ENCODE measurements at places on chromosomes 1 and 21.

GRCh38 chr1:59433440-59433813 is 136.5 kb downstream of the FGGY start:
- DNase-seq, result no peak

- DNase-seq, result no peak
Observed at GRCh38 chr1:84687714-84688462, 2.4 kb downstream of the SSX2IP start.

DNA sequence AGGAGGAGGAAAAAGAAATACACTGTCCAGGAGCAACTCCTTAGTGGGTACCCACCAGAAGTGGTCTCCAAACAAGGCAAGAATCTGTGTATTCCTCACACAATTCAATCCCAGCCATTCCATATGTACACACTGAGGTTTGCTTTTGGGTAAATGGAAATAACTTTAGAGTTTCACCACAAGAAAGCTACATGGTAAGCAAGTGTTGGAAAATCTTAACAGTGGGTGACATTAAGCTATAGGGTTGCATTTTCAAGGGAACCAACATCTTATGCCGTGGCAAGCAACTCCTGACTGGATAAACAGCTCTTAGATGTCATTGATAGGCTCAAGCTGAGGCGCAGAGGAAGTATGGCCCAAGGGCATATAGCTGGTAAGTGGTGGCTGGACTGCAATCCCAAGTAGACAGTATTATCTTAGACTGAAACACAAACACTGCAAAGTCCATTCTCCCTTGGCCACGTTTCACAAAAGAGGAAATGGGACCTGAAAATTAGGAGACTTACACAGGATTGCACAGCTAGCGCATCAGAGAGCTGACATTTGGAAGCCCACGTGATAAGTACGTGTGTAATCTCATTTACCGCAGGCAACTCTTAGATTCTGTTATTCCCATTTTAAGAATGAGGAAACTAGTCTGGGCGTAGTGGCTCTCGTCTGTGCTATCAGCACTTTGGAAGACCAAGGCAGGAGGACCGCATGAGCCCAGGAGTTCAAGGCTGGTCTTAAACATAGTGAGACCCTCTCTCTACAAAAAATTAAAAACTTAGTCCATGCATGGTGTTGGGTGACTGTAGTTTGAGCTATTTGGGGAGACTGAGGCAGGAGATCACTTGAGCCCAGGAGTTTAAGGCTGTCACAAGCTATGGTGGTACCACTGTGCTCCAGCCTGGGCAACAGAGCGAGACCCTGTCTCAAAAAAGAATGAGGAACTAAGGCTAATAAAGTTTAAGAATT is 4.0 kb upstream of the BRWD1 start:
- DNase-seq, result no peak

- DNase-seq, result no peak
Observed at GRCh38 chr1:152777510-152778137, 2.7 kb downstream of the LCE1F start.

- no peak for DNase-seq
Observed at GRCh38 chr1:179731643-179732042, 11.4 kb upstream of the FAM163A start.

GRCh38 chr1:178385662-178386061 is 111.1 kb downstream of the CLEC20A start:
- DNase-seq, result no peak

DNA sequence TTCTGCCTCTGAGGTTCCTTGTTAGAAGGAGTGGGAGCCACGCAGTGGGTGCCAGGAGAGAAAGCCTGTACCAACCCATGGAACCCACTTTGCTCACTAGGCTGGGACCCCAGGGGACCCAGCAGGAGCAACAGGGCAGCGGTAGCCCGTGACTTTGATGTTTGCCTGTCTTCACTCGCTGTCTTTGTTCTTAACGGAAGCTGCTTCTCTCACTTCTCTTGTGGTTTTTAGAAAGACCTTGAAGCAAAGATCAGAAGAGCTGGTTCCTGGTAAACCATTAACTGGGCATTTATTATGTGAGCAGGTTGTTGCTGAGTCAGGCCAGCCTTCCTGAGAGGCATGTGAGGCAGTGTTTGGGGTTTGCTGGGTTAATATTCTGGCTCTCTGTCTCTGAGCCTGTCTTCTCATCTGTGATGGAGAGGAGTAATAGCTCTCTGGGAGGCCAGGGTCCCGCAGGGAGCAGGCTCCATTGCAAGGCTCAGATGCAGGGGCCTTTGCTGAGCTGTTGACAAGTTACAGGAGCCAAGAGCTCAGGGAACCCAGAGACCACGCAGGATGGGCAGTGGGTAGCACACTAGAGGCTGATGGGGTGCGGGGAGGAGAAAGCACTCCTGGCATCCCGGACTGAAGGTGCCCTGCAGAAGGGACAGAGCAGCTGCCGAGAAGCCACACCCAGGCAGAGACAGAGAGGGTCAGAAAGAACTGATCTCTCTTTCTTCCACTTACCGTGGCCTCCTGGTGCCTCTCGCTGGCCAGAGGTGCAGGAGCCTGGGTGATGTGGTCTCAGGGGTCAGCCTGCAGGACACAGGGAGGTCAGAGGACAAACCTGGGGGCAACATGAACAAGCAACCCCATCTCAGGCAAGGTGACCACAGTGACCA is 367.5 kb upstream of the C1orf174 start:
- no peak for DNase-seq

DNA sequence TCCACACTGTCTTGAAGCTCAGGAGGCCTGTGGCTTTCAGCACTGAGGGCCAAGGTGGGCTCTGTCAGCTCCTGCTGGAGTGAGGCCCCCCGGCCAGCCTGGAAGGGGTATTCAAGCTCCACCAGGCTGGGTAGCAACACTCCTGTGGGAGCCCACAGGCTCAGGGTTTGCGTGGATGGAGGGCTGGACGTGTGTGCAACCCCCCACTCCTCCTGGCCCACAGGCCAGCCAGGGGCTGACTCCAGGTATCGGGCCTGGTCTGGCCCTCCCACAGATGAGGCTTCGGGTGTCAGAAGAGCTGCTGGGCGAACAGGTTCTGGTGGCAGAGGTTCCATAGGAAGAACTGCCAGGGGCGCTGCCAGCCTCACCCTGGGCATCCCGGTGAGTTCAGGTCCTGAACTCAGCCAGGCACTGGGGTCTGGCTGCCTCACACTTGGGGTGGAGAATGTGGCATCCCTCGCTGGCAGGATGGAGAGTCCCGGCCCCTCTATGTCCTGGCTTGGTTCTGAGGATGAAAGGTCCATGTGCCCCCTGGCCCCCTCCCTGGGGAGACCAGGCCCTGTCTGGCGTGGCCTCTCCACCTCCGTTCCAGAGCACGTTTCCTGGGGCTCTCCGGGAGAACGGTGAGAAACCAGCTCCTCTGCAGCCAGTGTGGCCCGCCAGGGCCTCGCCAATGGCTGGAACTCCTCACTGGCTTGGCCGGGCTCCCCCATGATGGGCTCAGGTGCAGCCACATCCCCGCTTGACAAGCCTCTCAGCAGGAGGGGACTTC is 64.6 kb upstream of the TARDBP start:
- no peak for DNase-seq

DNA sequence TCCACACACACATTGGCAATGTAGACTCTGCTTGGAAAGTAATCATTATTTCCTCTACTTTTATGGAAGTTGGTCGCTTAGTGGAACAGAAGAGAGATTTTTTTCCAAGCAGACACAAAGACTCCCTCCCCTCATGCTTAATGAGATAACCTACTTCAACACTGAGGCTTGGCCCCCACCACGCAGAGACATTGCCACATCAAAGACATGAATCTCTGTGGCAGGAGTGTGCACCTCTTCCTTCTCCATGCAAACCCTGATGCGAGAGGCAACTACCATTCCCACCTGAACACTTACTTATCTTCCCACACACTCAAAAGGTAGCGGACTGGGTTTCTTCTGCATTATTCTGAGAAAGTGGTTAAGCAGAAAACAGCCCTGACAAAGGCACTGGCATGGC is 37.3 kb upstream of the LPAR3 start:
- DNase-seq, result no peak

GRCh38 chr1:182754087-182754486 is 35.5 kb upstream of the NPL start:
- DNase-seq, result no peak

GRCh38 chr1:245092638-245092976 is 62.2 kb upstream of the KIF26B start:
- DNase-seq, result no peak

- DNase-seq, result no peak
Observed at GRCh38 chr1:98251497-98251896, 330.7 kb upstream of the DPYD start.

GRCh38 chr1:39391691-39392679 is 99.5 kb upstream of the BMP8A start:
- no peak for DNase-seq

DNA sequence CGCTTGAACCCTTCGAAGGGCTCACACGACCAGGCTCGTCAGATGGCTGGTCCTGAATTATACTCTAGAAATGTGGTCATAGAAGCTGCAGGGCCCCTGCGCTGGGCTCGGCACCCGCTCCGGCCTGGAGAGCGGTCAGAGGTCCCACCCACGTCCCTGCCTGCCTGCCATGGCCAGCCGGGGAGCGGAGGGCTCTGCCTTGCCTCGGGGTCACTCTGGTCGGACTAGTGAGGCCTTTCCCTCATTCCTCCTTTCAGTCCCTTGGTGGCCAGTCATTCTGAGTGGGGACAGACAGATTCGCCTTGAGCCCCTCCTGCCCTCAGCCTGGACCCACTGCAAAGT is 529 bp upstream of the MARCKSL1 start:
- DNase-seq, result no peak

GRCh38 chr1:172697534-172698002 is 38.7 kb downstream of the FASLG start:
- no peak for DNase-seq

DNA sequence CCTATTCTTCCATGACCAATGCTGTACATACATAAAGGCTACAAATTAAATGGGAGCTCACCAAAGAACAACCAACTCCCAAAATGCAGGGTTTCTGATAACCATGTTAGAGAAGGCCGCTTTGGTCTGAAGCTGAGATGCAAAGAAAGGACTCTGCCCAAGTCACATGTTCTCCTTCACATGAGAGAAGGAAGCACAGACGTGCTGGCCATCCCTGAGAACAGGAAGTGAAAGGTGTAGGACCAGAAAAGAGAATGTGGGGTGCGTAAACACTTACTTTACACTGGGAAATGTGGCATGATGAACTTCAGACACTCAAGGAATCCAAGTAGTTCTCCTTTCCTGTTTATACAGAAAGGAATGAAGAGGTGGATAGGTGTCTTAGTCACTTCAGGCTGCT is 31.7 kb upstream of the TADA1 start:
- no peak for DNase-seq

DNA sequence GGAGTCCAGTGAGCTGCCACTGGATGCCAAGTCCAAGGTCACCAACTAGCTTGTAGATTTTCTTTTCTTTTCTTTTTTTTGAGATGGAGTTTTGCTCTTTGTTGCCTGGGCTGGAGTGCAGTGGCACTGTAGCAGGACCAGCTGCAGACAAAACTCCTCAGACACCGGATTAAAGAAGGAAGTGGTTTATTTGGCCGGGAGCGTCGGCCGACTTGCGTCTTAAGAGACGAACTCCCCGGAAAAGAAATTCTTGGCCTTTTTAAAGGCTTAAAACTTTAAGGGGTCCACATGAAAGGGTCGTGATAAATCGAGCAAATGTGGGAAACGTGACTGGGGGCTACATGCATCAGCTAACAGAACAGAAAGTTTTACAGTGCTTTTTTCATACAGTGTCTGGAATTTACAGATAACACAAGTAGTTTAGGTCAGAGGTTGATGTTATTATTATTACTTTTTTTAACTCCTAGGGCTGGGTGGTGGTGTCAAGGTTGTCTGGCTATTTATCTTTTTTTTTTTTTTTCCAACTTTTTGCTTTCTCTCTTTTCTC is 36.4 kb upstream of the CFAP126 start:
- no peak for DNase-seq

GRCh38 chr1:36620142-36620541 is 137.4 kb upstream of the CSF3R start:
- DNase-seq, result no peak

GRCh38 chr1:76865696-76866286 is 1.5 kb upstream of the ST6GALNAC5 start:
- DNase-seq, result no peak

- DNase-seq, result no peak
Observed at GRCh38 chr21:14616380-14617039, 70.4 kb upstream of the SAMSN1 start.

DNA sequence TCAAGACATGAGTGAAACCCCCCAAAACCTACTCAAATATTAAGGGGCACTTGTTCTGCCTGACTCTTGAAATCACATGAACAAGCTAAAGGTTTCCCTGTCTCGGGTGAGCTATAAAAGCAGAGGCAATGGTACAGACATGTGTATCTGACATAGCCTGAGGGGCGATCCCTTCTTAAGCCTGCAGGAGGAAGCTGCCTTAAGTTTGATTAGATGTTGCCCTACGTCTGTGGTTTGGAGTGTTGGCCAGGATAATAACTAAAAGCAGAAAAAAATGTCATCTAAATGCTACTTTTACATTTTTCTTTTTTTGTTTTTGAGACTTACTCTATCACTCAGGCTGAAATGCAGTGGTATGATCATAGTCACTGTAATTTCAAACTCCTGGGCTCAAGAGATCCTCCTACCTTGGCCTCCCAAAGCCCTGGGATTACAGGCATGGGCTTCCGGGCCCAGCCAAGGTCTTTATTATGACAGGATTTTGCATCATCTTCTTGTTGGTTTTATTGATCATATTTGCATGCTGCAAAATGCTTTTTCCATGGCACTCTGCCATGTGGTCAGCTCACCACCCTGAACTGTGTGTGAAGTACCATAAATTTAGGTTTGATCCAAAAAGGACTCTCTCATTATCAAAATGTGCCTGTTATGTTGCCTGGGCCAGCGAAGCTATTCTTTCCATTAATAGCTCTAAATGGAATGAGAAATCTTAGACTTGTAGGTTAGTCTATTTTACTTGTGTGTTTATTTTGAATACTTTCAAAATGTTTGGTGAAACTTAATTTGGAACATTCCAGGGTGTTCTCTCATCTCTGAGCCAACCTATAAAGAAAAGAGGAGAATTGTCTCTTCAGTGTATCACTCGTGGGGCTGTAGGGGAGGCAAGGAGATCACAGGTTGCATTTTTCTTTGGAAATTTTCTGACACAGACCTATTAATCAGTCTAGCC is 15.0 kb upstream of the HMGN1 start:
- DNase-seq, result no peak

DNA sequence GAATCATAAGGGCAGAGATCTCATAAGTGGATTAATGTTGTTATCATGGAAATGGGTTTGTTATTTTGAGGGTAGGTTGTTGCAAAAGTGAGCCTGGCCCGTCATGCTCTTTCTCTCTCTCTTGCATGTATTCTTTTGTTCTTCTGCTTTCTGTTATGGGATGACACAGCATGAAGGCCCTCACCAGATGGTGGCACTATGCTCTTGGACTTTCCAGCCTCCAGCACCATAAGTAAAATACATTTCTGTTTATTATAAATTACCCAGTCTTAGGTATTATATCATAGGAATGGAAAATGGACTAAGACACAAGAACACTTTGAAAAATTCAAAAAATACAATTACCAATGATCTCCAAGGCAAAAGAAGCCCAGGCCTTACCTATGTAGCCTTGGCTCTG is 676.1 kb downstream of the PTPRU start:
- no peak for DNase-seq

GRCh38 chr1:23979387-23979880 is 693 bp downstream of the SRSF10 start:
- DNase-seq, result no peak

- no peak for DNase-seq
Observed at GRCh38 chr21:34807881-34808568, 139.2 kb downstream of the CLIC6 start.

- no peak for DNase-seq
Observed at GRCh38 chr1:203306089-203306964, 1.0 kb downstream of the BTG2 start.

- no peak for DNase-seq
Observed at GRCh38 chr1:206491616-206492015, 15.7 kb upstream of the RASSF5 start.
